ENCODE measurements at places on chromosomes 6 and 20. TPM values are rescaled to one million over a fixed set of nuclear protein-coding genes. Genes with fewer than 3 reads are reported as not detected.
A peak's percentile ranks its signal among the peaks of the same experiment; 100 is the strongest.

GRCh38 chr6:6700407-6701270 lies 112.1 kb downstream of the LY86 start:
- peak overlapping the region; percentile 64 for H3K27ac ChIP-seq
- no peaks in the 10 kb centered on the region for H3K36me3 ChIP-seq
- no peak for DNase-seq

The EFCAB8 gene
- total RNA-seq: 0.30 TPM

GRCh38 chr6:6736791-6737654 lies 148.5 kb downstream of the LY86 start:
- peak overlapping the region; percentile 38 for H3K4me3 ChIP-seq
- H3K27ac ChIP-seq: no peak overlapping the region
- H3K27me3 ChIP-seq: no peaks in the 10 kb centered on the region
- peak; percentile 69 for DNase-seq
- H3K4me1 ChIP-seq: peaks cover 8% of the 10 kb centered on the region

The ACTR5 gene
- 6.0 TPM for total RNA-seq

DNA sequence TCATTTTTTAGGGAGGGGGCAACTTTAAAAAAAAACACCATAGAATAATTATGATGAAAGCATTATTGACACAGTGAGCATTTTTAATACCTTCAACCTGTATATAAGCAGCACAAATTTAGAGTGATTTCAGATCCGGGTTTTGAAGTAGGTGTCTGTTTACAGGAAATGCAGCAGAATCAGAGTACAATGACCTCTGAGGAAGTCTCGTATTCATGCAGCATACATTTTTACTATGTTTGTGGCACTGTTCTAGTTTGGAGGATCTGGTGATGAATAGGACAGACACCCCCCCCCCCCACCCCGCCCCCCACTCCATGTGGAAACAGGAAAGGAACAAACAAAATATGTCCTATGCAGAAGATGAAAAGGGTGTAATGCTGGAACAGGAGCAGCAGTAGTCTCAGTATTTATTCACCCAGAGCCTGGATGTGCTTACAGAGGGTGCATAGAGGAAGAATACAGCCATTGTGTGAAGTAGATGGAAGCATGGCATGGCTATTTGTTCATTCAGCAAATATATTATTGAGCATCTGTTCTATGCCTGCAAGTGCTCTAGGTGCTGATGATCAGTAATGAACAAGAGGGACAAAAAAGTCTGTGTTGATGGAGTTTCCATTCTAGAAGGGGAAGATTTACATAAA lies 19.7 kb downstream of the VAPB start:
- H3K27ac ChIP-seq: no peak overlapping the region
- no peak for DNase-seq
- peaks cover 46% of the 10 kb centered on the region for H3K4me1 ChIP-seq
- no peak overlapping the region for H3K4me3 ChIP-seq
- no peaks in the 10 kb centered on the region for H3K27me3 ChIP-seq

The FAM110A gene
- total RNA-seq: 21.4 TPM

The SUMO4 gene
- 2.0 TPM for total RNA-seq

GRCh38 chr6:157148391-157149323 lies 174.7 kb downstream of the TMEM242 start:
- no peak for DNase-seq
- no peak overlapping the region for H3K4me3 ChIP-seq
- no peak overlapping the region for H3K27ac ChIP-seq
- peaks cover 29% of the 10 kb centered on the region for H3K36me3 ChIP-seq
- H3K27me3 ChIP-seq: no peaks in the 10 kb centered on the region

The CD24 gene
- 33.1 TPM for total RNA-seq

- no peak for DNase-seq
- peaks cover 27% of the 10 kb centered on the region for H3K4me1 ChIP-seq
- peak overlapping the region; percentile 34 for H3K4me3 ChIP-seq
These were observed 47.1 kb downstream of the MCUR1 start for GRCh38 chr6:13767121-13767808.

- H3K27ac ChIP-seq: no peak overlapping the region
- H3K27me3 ChIP-seq: no peaks in the 10 kb centered on the region
- no peak for DNase-seq
- no peaks in the 10 kb centered on the region for H3K36me3 ChIP-seq
- peak overlapping the region; percentile 10 for H3K4me3 ChIP-seq
These were observed 137.7 kb upstream of the HEY2 start for GRCh38 chr6:125611573-125612344.

The SPATS1 gene
- total RNA-seq: 1.8 TPM

GRCh38 chr6:31175971-31176370 lies 5.5 kb upstream of the POU5F1 start:
- H3K36me3 ChIP-seq: peaks cover 5% of the 10 kb centered on the region
- H3K4me1 ChIP-seq: peaks cover 10% of the 10 kb centered on the region
- H3K27me3 ChIP-seq: no peaks in the 10 kb centered on the region
- H3K27ac ChIP-seq: no peak overlapping the region

DNA sequence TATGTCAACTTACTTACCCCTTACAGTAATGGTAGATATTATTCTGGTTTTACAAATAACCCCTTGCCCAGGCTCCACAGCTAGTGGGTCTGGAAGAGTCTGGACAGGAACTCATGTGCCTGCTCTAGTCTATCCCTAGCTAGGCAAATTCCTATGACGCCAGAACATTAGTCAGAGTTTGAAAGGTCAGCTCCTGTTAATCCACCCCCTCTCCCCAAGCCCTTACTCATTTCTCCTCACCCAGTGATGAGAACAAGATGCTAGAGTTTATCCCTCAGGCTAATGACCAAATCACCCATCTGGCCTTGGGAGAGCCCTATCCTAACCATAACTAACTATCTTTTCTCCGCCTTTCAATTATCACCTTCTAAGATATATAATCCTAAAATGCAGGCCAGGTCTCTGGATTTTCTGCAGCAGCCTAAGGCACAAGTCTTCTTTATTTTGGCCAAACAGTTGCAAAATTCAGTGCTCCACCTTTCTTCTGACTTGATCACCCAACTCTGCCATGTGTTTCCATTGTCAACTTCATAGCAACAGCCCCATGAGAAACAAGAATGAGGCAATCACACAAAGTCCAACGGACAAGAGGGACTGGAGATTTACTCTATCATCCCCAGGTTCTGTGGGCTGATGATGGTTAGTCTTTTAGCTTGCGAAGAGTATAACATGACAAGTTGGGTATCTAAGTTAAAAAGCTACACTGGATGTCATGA lies 113.3 kb downstream of the TASP1 start:
- H3K4me3 ChIP-seq: no peak overlapping the region
- peaks cover 6% of the 10 kb centered on the region for H3K36me3 ChIP-seq
- peaks cover 5% of the 10 kb centered on the region for H3K4me1 ChIP-seq

- H3K4me3 ChIP-seq: no peak overlapping the region
- peaks cover 12% of the 10 kb centered on the region for H3K4me1 ChIP-seq
- no peak for DNase-seq
- no peaks in the 10 kb centered on the region for H3K27me3 ChIP-seq
- no peak overlapping the region for H3K27ac ChIP-seq
These were observed 126.5 kb downstream of the REV3L start for GRCh38 chr6:111356551-111356950.

- no peak overlapping the region for H3K4me3 ChIP-seq
- no peaks in the 10 kb centered on the region for H3K36me3 ChIP-seq
- H3K27ac ChIP-seq: no peak overlapping the region
- no peak for DNase-seq
- H3K4me1 ChIP-seq: no peaks in the 10 kb centered on the region
These were observed 217.0 kb downstream of the TBX18 start for GRCh38 chr6:84547341-84547801.

- no peak overlapping the region for H3K4me3 ChIP-seq
- H3K27ac ChIP-seq: no peak overlapping the region
- no peaks in the 10 kb centered on the region for H3K4me1 ChIP-seq
- no peaks in the 10 kb centered on the region for H3K36me3 ChIP-seq
These were observed 293.5 kb upstream of the FERMT1 start for GRCh38 chr20:6416371-6416770.

The ERGIC3 gene
- 189 TPM for total RNA-seq

GRCh38 chr6:16548121-16548520 lies 213.1 kb downstream of the ATXN1 start:
- H3K27ac ChIP-seq: no peak overlapping the region
- peaks cover 27% of the 10 kb centered on the region for H3K4me1 ChIP-seq
- no peak overlapping the region for H3K4me3 ChIP-seq
- no peaks in the 10 kb centered on the region for H3K27me3 ChIP-seq
- DNase-seq: no peak

DNA sequence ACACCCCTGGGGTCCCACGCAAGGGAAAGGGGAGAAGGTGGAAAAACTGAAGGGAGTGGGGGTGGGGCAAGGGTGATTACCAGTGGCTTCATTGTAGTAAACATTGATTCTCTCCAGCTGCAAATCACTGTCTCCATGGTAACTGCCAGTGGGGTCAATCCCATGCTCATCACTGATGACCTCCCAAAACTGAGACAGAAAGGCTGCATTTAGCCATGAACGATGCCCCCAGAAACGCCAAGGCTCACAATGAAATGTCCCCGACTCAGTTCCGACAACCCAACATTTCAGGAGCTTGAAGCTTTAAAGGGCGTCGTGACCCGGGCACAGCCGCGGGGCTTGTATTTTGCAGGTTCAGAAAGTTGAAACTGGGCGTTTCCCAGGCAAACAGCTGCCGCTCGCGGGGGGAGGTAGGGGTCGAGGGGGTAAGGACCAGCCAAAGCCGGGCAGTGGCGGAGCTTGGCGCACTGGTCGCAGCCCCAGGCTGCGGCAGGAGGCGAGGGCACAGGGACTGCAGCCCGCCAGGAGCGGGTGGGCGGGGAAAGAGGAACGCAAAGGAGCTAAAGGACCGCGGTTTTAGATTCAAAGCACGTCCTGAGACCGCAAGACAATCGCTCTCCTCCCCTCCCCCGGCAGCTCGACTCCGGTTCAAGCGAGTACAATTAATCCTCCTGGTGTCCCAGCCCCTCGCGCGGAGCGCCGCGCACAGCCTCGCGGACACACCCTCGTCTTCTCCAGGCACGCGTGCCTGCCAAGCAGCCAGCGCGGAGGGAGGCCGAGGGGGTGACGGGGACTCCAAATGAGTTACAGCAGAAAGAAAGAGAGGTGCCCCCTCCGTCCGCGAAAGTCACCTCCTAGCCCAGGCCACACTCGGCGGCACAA lies 731 bp downstream of the TUBB2B start:
- DNase-seq: no peak
- peaks cover 52% of the 10 kb centered on the region for H3K4me1 ChIP-seq
- H3K36me3 ChIP-seq: no peaks in the 10 kb centered on the region

- no peaks in the 10 kb centered on the region for H3K36me3 ChIP-seq
- H3K27me3 ChIP-seq: peaks cover 92% of the 10 kb centered on the region
- H3K4me1 ChIP-seq: peaks cover 16% of the 10 kb centered on the region
- DNase-seq: no peak
These were observed 3.4 kb upstream of the CDH22 start for GRCh38 chr20:46311719-46312074.

DNA sequence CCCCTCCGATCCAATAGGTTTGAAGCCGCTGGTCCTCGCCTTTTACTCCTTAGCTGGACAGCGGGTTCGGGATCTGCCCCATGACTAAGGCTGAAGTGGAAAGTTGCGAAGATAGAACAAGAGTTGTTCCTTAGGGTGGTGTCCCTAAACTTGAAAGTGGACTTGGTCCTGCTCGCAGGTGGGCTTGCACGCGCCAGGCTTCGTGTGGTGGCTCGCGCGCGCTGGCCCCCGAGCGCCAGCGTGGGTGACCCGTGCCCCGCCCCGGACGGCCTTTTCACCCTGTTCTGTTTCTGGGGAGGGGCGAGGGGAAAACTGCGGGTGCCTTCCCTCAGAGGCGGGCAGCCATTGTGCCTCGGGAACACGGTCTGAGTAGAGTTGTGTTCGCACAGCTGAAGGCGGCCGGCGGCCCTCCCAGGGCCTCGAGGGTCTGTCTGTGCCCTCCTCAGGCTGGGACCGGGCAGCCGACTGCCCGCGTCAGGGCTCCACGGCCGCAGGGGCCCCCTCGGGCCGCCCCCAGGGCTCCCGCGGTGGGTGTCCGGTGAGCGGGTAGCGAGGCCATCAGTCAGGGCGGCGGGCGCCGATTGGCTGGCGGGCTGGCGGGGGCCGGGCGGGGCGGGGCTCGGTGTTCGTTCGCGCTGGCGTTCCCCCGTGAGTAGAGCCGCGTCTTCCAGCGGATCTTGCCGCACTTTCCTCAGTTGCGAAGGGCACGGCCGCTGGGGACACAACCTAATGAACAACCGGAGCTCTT lies 33.0 kb downstream of the RREB1 start:
- H3K27me3 ChIP-seq: no peaks in the 10 kb centered on the region
- H3K4me1 ChIP-seq: peaks cover 85% of the 10 kb centered on the region
- H3K36me3 ChIP-seq: no peaks in the 10 kb centered on the region
- peak; percentile 92 for DNase-seq

- no peak for DNase-seq
- H3K27me3 ChIP-seq: no peaks in the 10 kb centered on the region
- no peak overlapping the region for H3K4me3 ChIP-seq
- no peak overlapping the region for H3K27ac ChIP-seq
- no peaks in the 10 kb centered on the region for H3K4me1 ChIP-seq
- peaks cover 82% of the 10 kb centered on the region for H3K36me3 ChIP-seq
These were observed 117.6 kb downstream of the TMEM242 start for GRCh38 chr6:157205473-157206358.

GRCh38 chr20:362271-363254 lies 15.7 kb downstream of the NRSN2 start:
- H3K4me3 ChIP-seq: no peak overlapping the region
- no peak overlapping the region for H3K27ac ChIP-seq
- DNase-seq: peak; percentile 93
- H3K27me3 ChIP-seq: no peaks in the 10 kb centered on the region
- peaks cover 16% of the 10 kb centered on the region for H3K4me1 ChIP-seq
- H3K36me3 ChIP-seq: no peaks in the 10 kb centered on the region

The DUSP22 gene
- 66.4 TPM for total RNA-seq
